ENCODE measurements at places on chromosomes 2 and 18.

DNA sequence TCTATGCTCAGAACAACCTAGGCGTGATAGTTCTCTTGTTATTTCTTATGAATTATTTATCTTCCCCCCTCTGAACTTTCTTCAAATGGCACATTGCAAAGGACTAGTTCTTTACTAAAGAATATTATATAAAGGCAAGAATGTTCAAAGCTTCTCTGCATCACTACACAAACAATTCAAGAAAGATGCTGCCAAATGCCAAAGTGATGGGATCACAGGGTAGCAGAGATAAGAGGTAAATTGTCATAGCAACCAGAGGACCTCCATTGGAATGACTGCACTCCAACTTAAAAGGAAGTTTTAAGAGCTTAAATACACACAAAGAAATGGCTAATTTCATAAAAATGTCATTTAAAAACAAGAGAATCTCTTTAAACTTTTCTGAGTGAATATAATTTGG, 72.8 kb downstream of the AQP4 start:
- no peak for DNase-seq

DNA sequence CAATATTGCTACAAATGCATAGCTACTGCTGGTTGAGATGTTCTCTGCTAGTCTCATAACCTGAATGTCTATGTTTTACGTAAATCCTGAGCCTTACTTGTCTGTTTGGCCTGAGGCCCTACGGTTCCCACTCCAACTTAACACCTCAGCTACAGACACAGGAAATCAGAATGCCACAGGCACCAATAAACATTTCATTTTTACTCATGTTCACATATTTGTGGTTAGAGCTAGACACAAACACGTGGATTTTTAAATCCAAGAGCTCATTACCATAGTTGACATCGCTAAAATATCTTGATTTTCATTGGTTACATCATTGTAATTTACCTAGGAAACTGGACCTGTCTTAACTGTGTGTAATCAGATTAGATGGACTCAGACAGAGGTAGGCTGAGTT, 263.8 kb upstream of the CDH19 start:
- DNase-seq = no peak

GRCh38 chr18:58668897-58669296, 2.4 kb upstream of the MALT1 start:
- no peak for DNase-seq

GRCh38 chr2:159188449-159188848, 98.1 kb downstream of the WDSUB1 start:
- DNase-seq = no peak

- DNase-seq = no peak
These were observed 229.4 kb upstream of the SMAD2 start for GRCh38 chr18:48159816-48160215.
